ENCODE measurements at places on chromosomes 12 and 14.

- no peak for DNase-seq
These were observed 12.7 kb upstream of the SLC16A7 start for GRCh38 chr12:59583003-59583712.

GRCh38 chr12:67457778-67458665, 188.9 kb downstream of the CAND1 start:
- no peak for DNase-seq

DNA sequence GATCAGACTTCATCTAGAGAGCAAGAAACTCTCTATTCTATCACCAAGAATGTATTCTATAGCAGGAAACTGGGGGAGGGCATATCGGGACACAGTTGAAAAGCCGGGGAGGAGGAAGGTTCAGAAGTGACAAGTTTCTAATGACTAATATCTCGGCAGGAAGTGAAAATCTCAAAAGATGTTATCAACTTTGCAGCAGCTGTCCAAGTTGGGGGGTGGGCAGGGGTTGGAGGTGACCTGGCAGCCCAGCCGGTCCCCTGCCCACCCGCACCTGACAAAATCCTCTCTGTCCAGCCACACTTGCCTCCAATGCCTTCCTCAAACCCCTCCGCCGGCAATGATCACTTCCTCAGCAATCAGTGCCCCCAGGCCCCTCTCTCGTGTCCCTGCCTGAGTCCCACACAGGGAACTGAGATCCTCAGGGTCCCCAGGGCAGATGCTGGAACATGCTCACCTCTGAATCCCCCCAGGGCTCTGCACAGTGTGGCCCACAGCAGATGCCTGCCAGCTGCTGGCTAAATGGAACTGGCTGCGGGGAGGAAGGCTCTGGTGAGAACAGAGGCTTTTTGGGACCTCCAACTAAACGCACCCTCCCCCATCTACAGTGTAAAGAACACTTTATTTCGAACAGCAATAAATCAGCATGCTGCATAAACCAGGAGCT, 43.9 kb downstream of the CCDC88C start:
- DNase-seq, result no peak

- DNase-seq, result no peak
These were observed 186.4 kb upstream of the PRMT8 start for GRCh38 chr12:3304436-3305165.

DNA sequence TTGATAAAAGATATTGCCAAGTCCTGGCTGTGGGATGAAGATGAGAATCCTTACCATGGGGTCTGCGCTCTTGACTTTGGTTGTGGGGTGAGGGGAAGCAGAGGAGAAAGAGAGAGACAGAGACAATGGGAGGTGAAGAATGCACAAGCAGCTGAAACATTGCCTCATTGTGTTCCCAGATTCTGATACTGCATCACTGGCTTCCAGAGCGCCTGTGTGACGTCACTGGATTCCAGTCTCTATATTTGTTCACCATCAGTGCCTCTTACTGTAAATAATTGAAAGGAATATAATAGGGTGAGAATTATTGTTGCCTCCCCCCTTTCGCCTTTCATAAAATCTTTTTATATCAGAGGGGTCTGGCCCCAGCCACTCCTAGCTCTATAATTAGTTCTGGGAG, 188.9 kb upstream of the NTF3 start:
- DNase-seq, result no peak

DNA sequence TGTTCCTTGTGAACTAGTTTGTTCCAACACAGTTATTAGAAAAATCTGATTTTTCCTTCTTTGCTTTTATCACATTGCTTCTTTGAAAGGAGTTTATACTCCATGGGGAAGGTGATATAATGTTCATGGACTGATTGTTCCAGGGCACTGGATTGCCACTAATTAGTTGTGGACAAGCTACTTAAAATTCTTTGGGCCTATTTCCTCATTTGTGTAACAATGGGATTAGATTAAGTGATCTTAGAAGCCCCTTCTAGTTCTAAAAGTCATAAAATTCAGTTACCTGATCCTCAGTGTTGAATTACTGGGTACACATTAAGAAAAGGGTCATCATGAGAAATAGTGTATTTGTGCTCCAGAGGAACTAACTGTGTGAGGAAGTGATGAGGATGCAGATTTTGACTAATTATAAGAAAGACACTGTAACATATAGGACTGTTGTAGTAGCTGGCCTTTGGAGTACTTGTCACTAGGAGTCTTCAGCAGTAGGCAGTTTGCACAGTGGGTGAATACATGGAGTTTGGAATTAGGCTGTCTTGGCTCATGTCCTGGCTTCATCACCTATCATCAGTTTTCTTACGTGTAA, 82.2 kb downstream of the MIA2 start:
- no peak for DNase-seq

DNA sequence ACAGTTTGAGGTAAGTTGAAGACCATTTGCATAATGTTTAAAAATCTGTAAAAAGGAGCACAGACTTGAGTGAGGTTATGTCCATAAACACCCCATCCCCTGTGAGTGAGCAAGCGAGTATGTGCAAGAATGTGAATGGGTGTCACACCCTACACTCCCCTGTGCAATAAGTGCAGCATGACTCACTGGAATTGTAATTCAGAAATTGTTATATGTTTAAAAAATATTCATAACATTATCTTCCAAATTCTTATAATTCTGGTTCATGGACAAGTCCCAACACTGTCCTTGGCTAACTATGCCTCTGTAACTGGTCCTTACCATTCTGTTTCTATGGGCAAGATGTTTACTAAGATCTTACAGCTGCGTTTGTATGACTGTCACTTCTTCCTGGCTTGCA, 207.8 kb upstream of the FAR2 start:
- DNase-seq, result no peak

GRCh38 chr12:109120557-109120956, 4.2 kb downstream of the ACACB start:
- no peak for DNase-seq

DNA sequence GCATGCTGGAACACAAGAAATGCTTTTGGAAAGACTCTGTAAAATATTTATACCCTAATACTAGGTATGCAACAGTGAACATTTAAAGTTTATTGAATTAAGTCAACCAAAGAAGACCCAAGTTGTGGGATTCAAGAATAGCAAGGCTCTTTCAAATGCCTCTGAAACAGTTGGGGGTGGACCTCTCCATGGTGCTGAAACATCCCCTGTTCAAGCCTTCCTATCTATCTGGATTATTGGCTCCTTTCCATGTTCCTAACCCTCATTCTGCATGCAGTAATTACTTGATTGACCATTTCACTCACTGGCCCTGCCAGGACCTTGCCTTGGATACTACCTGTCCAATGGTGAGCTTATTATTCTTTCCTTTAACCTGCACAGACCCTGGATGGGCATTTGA, 349.7 kb downstream of the NRXN3 start:
- DNase-seq, result no peak

- no peak for DNase-seq
These were observed 28.4 kb downstream of the NFYB start for GRCh38 chr12:104109446-104110271.

DNA sequence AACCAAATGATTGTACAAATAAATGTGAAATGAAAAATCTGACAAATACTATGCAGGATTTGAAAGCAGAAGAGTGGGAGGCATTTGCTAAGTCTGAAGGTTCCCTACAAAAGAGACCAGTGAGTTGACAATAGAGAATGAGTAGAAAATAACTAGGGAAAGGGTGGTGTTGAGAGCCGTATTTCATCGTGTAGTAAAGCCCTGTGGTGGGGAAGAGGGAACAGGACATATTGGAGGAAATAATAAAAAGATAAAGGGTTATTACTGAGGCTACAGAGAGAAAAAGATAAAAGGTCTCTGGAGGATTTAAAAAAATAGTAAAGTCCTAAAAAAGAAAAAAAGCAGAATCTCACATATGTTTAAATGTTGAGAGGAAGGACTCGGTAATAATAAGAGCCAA, 268.8 kb downstream of the DUSP6 start:
- no peak for DNase-seq

DNA sequence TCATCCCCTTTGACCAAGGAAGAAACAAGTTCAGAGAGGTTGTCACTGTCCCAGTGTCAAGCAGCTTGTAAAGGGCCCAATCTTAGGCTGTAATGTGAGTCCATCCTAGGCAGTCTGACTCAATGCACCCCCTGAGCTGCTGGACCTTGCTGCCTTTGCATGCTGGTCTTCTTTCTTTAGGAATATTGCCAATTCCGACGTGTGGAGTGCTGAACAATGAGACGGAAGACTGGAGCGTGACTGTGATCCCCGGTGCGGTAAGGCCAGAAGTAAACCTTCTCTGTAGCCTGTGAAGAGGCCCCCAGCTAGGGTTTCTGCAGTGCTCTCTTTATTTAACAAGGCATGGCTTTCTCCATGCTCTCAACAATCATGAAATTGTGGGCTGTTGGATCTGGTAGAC, 963 bp downstream of the TCTN2 start:
- no peak for DNase-seq

- DNase-seq, result peak; percentile 30
These were observed 261.7 kb downstream of the NEDD1 start for GRCh38 chr12:97168804-97169203.

- DNase-seq, result no peak
These were observed 225.2 kb upstream of the BTG1 start for GRCh38 chr12:92370828-92371227.

DNA sequence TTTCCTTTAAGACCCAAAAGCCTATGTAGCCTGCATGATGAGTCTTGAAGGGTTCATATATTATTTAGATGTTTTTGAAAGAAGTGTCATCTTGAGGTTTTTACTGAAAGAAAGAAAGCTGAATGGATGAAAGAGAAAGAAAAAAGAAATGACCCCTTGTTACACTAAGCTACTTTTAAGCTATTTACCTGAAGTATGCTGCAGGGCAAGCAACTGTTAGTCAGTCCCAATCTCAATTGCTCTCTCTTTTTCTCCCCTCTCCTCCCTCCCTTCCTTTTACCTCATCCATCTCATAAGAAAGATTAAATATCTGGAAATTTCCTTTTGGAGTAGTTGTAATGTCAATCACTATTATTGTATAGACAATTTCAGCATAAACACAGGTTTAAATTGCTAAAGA, 512.4 kb downstream of the TMTC2 start:
- DNase-seq, result no peak

- DNase-seq, result no peak
These were observed 315.3 kb downstream of the DIO2 start for GRCh38 chr14:79896009-79896408.

DNA sequence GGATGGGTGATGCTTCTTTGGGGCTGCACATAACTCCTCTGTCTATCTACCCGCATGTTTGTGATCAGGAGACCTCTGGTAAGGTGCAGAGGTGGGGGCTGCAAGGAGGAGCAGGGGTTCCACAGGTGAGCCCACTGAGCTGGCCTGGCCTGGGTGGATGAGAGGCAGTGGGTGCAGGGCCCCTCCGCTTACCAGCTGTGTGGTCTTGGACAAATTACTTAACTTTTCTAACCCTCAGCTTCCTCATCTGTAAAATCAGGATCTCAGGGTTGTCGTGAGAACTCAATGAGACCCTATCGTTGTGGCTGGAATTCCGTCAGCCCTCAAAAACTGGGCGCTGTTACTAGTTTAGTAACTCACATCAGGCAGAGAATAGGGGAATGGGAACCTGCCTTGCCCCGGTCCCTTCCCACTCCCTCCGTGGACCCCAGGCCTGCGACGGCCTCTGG, 7.5 kb downstream of the PTPN6 start:
- DNase-seq, result no peak

Data from G401 (cell line).